Amygdala (tissue), 56 donors: ENCODE measurements at places on chromosomes 6 and 20.

- DNase-seq = no peak
These were observed 36.9 kb upstream of the SLCO4A1 start for GRCh38 chr20:62605236-62605943.

DNA sequence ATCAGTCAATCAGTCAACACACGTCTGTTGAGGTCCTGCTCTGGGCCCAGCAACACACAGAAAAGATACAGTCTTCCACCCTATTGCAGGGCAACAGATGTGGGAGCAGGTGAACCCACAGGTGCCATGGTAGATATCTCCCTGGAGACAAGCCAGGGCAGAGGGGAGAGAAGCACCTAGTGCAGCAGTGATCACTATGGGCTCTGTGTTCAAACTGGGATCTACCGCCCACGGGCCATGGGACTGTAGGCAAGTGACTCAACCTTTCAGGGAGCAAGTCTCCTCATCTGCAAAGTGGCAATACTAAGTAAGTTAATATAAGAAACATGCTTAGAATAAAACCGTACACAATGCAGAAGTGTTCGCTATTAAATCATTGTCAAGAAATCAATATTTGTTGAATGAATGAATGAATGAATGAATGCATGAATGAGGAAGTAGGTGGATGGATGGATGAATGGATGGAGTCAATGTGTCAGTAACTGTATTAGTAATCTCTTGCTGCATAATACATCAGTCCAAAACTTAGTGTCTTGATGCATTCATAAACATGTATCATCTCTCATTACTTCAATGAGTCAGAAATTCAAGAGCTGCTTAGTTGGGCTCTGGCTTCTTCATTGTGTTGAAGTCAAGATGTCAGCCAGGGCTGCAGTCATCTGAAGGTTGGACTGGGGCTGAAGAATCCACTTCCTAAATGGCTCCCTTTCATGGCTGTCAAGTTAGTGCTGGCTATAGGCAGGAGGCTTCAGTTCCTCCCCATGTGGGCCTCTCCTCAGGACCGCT, 31.9 kb upstream of the NFATC2 start:
- no peak for DNase-seq

DNA sequence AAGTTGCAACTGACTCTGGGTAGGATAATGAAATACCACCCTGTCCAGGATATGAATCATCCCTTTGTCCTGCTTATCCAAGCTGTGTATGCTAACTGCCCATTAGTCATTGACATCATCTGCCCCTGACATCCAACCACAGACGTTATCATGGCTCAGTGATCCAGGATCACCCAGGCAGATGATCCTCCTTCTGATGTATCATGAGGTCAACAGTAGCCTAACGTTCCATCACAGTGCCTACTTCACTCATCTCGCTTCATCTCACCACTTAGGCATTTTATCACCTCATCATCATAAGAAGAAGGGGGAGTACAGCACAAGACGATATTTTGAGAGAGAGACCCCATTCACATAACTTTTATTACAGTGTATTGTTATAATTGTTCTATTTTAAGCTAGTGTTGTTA, 13.4 kb upstream of the BTN3A2 start:
- DNase-seq = no peak

GRCh38 chr6:29611426-29611825, 21.6 kb downstream of the GABBR1 start:
- DNase-seq = no peak

GRCh38 chr6:24060982-24061754, 64.8 kb upstream of the NRSN1 start:
- DNase-seq = no peak

GRCh38 chr6:9638861-9639260, 776.0 kb downstream of the TFAP2A start:
- no peak for DNase-seq

DNA sequence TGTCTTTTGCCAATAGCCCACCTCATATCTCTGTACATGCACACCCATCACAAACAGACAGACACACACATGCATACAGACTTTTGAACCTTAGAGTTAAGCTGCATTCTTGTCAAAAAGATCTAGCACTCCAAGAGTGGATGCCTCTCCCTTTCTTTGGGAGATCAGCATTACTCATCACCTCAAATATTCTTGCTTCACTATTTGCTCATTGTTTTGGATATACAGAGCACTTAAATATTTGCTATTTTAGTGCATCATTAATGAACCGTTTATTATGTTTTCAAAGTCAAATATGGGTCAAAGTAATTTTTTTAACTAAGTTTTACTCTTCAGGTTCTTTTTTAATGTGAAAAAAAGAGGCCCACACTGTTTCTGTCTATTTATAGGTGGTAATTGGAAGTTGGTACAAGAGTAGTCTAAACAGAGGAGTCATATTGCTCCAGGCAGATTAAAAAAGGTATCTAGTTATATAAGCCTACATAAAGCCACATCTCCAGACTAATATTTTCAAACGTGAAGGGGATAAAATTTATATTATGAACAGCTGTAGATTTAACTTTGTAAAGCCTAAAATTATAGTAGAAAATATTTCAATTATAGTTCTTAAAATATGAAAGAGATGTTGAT, 102.6 kb downstream of the FLRT3 start:
- DNase-seq = no peak

DNA sequence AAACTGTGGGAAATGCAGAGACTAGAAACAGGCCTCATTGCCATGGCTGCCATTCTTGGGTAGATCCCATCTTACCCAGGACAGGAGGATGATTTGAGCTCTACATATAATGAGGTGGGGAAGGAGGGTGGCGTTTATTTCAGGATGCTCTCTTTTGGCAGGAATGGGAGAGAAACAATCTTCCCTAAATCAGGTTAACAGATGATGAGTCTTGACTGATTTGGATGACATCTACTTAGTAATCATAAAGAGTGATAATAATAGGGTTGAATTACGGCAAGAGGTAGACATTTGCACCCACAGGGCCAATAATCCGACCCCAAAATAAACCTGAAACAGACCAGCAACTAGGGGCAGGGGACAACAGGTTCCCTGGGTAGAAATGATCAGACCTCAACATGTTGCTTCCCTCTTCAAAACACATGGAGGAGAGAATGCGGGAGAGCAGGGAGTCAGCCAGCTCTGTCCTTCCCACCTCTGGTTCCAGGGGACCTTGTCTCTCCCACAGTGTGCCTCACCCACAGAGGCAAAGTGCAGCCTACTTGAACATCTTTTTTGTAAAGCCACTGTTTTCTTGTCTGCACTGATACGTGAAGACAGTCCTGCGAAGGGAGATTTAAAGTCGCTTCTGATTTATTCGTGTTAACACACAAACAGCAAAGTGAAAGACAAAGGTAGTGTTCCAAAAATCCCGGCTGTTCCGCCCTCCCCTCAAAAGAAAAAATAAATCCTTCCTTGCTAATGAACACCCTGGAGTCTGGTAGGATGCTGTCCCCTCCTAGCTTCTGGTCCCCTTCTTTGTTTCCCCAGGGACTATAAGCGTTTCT, 3.9 kb downstream of the FOXQ1 start:
- no peak for DNase-seq

GRCh38 chr20:53865901-53866793, 204.2 kb downstream of the BCAS1 start:
- peak; percentile 25 for DNase-seq

DNA sequence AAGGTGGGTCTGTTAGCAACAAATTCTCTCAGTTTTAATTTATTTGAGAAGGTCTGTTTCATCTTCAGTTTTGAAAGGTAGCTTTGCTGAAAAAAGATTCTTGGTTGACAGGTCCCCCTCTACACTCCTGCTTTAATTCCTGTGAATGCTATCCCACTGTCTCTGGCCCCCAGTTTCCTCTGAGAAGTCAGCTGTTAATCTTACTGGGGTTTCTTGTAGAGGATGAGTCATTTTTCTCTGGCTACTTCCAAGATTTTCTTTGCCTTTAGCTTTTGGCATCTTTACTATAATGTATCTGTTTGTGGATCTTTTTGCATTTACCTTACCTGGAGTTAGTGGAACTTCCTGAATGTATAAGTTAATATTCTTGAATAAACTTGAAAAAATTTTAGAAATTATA, 122.7 kb downstream of the MMS22L start:
- no peak for DNase-seq

GRCh38 chr6:30543821-30544220, 12.5 kb downstream of the GNL1 start:
- no peak for DNase-seq

- no peak for DNase-seq
These were observed 137.5 kb upstream of the BACH2 start for GRCh38 chr6:90434094-90434493.

DNA sequence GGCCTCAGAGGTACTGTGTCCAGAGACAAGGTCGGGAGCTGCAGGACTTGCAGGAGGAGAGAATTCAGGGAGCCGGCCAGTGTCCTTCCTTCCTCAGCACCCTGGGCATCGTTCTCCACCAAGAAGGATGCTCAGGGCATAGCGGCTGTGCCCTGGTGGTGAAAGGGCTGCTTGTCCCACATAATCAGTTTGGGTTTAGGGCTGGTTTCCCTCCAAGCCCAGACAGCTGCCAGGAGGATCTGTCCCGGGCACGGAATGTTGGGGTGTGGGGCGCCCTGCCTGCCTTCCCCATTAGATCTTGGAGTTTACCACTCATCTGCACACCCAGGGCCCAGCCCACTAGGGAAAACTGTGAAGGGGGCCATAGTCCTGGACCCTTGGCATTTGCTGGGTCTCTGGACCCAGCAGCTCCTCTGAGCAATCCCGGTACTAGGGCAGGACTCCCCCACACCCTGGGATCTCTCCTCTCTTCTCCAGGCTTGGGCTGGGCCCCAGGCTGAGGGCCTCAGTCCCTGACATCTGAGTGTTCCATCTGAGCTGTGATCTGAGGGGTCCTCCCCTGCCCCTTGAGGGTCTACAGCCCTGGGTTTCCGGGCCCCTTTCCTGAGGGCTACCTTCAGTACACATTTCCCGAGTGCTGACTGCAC, 18.6 kb upstream of the SPDEF start:
- no peak for DNase-seq

DNA sequence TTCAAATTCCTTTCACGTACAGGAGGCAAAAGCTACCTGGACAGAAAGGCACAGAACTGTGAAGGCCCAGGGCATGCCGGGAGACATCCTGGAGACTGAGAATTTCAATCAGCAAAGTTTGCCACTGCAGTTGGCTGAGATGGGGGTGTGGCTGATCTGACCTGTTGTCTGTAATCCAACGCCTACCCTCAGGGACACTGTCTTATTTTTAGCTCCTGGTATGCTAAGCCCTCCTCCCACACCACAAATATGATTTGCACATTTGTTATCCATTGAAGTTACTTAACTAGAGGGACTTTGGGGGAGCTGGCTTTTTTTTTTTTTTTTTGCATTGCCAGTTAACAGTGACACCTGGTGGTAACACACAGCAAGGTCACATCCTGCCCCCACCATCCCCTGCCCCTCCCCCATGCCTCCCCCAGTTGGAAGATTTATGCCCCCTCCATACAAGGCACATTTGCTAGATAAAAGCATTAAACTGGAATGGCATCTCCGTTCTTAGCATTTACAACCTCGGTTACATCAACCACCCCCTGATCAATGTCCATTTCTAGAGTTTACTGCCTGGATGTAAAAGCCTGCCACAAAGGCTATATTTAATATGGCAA, 40.4 kb downstream of the TTI1 start:
- DNase-seq = no peak

- DNase-seq = no peak
These were observed 69.0 kb upstream of the BACH2 start for GRCh38 chr6:90365565-90366219.

DNA sequence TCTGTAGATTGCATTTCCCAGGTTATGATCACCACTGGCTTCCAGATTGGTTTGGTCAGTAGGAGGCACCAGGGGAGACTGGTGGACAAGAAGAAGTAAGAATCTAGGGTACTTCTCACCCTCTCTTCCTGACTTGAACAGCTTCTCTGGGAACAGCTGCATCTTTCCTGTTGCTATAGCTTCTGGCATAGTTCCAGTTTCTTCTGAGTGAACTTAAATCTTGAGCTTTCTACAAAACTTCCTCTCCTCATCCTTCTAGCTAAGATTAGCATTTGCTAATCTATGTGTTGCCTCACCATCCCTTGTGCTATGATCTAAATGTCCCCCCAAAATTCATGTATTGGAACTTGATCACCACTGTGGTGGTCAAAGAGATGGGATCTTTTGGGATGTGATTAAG, 724.6 kb downstream of the UTRN start:
- no peak for DNase-seq

DNA sequence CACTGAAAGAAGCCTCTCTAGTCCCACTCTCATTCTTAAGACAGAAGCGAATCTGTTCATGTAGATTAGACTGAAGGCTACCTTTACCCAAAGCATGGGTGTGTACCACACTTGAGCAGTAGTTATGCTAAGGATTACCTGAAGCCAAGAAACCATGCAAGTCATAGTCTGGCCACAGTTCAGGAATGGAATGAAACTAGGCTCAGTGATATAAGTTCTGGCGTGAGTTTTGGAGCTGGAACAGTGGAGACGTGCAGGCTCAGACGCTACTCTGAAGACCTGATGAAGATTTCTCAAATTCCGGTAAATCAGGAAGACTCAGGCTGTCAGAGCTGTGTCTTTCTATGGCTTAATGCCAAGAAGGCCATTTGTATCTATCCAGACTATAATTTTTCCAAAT, 219.9 kb downstream of the HDGFL1 start:
- no peak for DNase-seq

- DNase-seq = no peak
These were observed 53.5 kb downstream of the CARMIL1 start for GRCh38 chr6:25332655-25333071.

GRCh38 chr6:84280639-84281038, 53.2 kb upstream of the CEP162 start:
- DNase-seq = no peak

GRCh38 chr20:39813190-39813829, 851.2 kb downstream of the DHX35 start:
- no peak for DNase-seq

DNA sequence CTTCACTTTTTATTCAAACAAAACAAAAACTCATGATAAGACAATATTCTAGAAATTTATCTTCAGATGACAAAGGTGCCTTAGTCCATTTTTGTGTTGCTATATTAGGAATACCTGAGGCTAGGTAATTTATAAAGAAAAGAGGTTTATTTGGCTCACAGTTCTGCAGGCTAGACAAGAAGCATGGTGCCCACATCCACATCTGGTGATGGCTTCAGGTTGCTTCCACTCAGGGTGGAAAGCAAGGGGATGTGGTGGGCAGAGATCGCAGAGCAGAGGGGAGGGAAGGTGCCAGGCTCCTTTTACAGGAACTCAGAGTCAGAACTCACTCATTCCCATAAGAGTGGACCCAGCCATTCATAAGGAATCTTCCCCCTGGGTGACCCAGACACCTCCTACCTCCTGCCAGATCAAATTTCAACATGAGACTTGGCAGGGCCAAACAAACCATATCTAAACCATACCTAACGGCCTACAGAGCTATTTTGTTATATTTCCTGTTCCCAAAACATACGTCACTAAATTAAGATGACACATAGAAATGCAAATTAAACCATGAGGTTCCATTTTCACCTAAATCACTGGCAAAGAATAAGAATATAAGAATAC, 26.4 kb downstream of the ABHD12 start:
- no peak for DNase-seq

DNA sequence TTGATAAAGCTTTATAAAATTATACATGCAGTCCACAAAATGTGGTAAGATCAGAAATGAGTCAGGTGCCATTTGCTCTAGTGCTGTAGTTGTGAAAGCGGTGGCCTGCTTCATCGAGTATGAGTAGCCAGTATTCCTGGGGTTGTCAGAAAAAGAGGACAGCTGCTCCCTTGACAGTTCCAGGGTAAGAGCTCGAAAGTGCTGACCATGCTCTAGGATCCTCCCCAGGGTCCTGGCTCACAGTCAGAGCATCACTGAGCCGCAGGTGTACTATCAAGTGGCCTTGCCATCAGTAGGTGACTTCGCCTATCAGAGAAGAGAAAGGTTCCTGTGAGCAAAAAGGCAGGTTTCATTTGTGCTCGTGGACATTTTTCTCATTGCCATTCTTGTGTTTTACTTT, 3.6 kb downstream of the BTBD3 start:
- no peak for DNase-seq
